ENCODE measurements at places on chromosomes 1 and 21.

DNA sequence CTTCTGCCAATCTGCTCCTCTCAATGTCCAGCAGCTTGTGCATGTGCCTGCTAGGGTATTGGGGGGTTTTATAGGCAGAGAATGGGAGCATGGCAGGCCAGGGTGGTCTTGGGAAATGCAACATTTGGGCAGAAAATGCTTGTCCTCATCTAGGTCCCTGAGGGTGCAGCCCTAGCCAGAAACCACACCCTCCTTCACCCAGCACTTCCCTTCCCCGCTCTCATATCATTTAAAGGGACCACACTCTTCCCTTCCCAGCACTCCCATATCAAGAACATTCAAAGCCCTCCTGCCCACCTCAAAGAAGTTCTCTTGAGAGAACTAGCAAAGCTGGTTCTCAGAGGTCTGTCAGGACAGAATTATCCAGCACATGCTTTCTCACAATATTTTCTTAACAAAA, 62.1 kb downstream of the HSD3B1 start:
- DNase-seq, result no peak

DNA sequence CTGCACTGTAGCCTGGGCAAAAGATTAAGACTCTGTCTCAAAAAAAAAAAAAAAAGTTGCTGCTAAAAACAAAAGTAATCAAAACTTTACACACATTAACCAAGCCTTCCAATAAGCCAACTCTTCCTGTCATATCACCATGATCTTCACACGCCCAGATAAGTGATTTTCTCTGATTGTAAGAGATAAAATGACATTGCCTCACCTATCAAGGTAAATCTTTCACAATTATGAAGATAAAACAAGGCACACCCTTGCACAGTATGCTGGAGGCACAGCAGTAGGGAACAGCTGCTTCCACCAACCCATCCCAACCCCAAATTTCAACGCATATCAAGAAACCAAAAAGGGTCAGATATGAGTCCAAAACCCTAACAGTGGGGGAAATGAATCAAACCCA, 8.8 kb upstream of the TIAM1 start:
- DNase-seq, result no peak

- DNase-seq, result peak; percentile 27
Observed at GRCh38 chr21:28793043-28793442, 199.6 kb downstream of the LTN1 start.

DNA sequence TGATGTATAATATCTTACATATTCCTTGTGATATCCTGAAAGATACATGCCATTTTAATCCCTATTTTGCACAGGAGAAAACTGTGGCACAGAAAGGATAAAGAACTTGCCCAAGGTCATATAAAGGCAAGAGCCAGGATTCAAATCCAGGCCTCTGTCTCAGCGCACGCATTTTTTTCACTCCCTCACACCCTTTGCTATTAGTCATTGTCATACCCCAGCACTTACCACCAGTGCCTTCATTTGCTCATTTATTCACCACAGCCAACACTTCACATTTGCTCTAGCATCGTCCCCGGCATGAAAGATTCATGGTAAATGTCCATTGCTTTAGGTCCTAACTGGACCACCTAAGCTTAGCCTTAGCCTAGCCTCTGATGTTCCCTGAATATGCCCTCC, 14.2 kb downstream of the ALX3 start:
- peak; percentile 33 for DNase-seq

DNA sequence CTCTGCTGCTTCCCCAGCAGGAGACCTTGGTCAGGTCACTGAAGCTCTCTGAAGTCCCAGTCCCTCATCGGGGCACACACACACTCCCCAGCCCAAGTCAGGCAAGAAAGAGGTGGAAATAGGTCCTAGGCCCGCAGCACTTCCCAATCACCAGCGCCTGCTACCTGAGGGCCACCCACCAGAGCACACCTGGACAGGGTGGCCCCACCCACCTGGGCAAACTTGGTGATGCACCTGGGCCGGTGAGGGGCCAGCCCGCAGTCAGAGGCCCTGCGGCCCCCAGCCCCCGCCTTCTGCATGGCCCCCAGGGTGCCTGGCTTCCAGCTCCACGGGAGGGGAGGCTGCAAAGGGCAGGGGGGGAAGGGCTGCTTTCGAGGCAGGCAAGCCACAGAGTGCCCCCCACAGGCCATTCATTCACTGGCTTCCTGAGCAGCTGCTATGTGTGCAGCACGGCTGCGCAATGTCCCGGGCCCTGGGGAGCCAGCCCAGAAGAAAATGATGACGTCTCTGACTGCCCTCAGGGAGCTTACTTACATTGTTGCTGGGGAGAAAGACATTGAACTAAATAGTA, 4.7 kb downstream of the SH2D5 start:
- no peak for DNase-seq

DNA sequence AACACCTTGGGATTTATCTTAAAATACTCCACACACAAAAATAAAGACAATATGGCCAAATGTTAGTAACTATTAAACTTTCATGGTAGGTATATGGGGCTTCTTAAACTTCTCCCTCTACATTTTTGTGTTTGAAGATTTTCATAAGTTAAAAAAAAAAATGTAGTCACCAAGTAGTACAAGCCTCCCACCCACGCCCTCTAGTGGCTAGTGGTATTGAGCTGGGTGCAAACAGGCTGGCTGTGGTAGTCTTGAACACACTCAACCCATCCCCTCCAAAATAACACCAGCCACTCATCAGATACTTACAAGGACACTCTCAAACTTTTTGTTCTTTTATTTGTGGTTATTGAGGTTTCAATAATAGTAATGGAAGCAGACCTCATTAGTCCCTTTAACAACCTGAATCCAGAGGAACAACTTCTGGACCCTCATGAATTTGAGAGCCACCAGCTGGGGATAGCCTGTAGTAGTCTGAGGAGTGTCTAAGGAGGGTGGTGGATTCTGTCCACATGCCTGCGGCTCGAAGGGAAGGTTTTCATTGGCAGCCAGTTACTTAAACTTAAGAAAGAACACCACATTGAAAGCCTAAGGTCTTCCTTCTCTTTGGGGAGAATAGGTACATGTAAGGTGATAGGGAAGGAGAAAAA, 15.6 kb downstream of the RD3 start:
- peak; percentile 79 for DNase-seq

GRCh38 chr1:211474451-211474850, 17.5 kb downstream of the RD3 start:
- DNase-seq, result no peak

DNA sequence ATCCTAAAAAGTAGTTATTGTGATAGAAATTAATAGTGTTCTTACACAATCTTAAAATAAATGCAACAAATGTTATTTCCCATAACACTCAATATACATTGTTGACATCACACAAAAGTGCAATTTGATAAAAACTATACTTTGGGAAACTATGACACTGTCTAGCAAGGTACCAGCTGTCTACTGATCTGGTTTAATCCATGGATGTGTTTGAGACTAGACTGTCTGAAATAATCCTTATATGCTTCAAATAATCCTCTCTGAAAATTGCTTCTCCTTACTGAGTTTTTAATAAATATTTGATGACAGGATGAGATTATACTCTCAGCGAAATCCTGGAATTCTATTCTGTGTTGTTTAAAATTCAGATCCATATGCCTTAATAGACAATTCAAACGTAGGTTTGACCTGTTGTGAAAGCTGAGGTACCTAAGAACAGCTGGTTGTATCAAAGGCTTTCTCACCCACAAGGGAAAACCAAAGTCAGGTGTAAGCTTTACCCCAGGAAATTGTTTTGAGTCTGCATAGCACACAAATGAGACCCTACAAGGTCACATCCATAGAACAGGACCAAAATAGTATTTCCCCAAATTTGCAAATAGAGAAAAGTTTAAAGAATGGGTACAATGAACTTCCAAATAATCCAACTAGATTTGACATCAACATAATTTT, 8.8 kb upstream of the GFI1 start:
- no peak for DNase-seq

DNA sequence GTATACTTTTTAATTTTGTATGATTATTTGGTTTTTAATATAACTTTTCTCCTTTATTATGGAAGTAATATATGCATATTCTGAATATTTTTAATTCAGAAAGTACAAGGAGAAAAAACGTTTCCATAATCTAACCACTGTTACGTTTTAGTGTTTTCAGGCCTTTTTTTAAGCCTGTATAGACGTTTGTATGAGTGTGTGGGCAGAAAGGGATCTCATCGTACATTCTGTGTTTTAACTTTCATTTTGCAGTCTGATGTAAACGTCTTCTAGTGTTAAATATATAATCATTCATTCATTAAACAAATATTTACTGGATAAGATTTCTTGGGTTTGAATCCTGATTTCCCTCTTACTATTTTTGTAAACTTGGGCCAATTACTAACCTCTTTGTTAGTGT, 38.0 kb upstream of the PLEKHO1 start:
- DNase-seq, result no peak

DNA sequence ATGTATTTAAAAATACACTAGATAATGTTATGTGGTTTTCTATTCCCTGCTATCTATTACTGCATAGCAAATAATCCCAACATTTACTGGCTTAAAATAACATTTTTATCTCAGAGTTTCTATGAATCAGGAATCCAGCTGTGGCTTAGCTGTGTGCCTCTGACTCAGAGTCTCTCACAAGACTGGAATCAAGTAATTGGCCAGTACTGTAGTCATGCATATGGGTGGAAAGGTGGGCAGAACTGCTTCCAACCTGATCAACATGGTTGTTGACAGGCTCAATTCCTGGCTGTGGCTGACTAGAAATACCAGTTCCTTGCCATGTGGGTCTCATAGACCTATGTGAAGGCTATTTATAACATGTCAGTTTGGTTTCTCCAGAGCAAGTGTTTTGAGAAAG, 131.8 kb downstream of the PDE4B start:
- DNase-seq, result peak; percentile 77

- DNase-seq, result peak; percentile 51
Observed at GRCh38 chr1:110035236-110035752, 870 bp downstream of the STRIP1 start.

DNA sequence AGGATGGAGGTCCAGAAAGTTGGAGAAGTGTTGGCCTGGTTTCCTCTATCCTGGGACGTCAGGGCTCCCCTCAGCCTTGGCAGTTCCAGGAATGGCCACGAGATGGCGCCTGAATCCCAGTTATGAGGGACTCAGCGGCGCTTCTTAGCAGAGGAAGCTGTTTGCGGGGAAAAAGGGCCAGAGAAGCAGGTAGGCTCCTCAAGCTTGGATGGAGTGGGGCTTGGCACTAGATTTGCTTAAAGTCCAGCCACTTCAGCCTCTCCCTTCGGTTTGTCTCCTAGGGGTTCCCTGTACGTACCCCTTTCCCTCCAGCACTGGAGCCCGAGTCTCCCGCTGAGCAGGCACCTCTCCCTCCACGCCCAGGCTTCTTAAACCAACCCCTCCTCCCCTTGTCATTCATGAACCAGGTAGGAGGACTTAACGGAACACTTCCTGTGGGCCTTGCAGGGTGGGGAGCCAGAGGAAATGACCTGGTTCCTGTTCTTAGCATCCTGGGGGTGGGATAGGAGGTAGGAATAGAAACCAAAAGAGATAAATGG, 32.0 kb upstream of the TENT5B start:
- peak; percentile 85 for DNase-seq

GRCh38 chr1:94037392-94038229, 83.3 kb downstream of the ABCA4 start:
- no peak for DNase-seq

DNA sequence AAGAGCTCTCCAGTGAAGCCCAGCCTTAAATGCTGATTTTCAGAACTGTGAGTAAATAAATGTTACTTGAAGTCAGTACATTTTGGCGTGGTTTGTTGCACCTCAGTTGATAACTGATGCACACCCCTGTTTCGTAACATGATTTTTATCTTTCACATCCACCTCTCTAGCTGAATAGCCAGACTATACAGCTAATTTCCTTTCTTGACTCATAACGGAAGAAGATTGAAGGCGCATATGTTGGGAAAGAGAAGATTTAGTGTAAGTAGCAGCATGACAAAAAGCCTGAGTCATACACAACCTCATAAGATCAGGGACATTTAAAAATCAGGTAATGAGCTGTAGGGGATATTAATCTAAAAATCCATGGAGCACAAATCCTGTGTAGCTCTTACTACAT, 716.2 kb upstream of the ZP4 start:
- DNase-seq, result peak; percentile 91

GRCh38 chr1:182182311-182182710, 120.8 kb upstream of the ZNF648 start:
- no peak for DNase-seq

GRCh38 chr1:72369069-72369757, 86.9 kb upstream of the NEGR1 start:
- no peak for DNase-seq

- peak; percentile 49 for DNase-seq
Observed at GRCh38 chr1:119971710-119972570, 75.6 kb upstream of the ADAM30 start.

DNA sequence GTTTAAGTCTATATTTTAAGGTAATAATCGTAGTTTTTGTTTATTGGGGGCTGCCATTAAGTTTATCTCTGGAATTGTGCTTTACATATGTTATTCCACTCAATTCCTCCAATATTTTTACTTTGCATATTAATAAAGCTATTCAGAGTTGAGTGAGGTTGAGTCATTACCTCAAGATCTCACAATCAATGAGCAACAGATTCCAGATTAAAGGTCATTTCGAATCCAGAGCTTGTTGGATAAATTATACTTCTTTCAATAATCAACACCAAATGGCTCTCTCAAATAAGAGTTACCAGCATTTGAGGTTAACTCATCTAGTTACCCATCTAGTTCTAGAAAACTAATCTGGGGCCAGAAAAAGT, 16.7 kb downstream of the RGS4 start:
- peak; percentile 66 for DNase-seq

DNA sequence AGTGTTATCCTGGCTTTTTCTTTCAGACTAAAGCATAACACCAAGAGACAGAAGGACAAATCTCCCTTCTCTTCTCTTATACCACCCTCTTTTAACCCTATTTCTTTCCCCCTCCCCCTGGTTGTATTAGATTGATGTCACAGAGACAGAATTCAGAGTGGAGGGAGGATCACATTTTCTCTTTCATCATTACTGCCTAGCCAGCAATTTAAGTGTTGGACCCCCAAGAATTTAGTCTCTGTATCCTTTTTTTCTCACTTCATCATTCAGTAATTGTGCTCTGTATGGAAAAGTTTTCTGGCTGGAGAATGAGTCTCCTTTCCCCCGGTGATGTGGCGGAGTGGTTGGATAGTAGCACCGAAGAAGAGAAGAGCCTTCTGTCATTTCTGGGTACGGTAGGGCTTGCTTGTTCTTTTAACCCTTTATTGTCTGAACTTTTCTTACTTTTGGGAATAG, 124.8 kb downstream of the CLEC20A start:
- no peak for DNase-seq

DNA sequence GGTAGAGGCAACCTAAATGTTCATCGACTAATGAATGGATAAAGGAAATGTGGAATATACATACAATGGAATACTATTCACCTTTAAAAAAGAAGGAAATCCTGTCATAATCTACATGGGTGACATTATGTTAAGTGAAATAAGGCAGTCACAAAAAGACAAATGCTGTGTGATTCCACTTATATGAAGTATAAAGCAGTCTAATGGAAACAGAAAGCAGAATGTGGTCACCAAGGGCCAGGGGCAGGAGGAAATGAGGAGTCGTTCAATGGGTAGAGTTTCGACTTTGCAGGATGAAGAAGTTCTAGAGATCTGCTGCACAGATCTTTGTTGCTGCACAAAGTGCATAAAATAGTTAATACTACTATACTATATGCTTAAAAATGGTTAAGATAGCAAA, 7.8 kb downstream of the DIPK1A start:
- no peak for DNase-seq

Data from ELR (cell line).